ENCODE measurements at places on chromosomes 2 and 18.
A peak's percentile ranks its signal among the peaks of the same experiment; 100 is the strongest.

DNA sequence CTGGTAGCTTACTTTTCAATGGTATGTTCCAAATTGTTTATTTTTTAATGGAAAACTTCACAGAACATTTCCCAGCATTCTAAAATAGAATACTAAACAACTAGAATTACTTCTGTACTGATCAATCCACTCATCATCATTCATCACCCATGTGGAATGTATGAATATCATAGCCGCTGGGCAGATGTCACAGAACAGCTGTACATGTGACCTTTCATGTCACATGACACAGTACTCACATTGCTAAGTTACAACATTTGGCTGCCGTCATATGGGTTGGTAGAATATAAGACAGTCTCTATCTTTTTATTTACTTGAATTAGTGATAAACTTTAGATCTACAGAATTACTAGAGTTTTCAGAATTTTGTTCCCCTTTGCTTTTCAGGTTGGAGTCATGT is 387.6 kb downstream of the ZEB2 start:
- no peak for DNase-seq

DNA sequence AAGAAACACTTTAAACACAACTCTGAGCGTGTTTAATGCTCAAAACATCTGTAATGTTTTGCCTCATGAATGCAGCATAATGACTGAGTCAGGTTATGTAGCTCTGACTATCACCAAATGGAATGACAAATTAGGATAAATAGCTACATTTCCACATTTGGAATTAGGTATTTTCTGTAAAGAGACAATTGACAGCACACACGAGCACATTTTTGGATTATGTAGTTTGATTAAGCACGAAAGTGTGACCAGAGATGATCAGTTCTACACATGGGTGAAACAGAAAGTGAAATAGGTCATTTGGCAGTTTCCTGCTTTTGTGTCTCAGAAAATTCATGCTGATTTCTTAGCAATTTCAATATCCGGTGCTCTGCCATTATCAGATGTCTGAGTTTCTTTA is 29.0 kb downstream of the LPIN1 start:
- no peak for DNase-seq

- DNase-seq = no peak
Measured at GRCh38 chr2:197515315-197515738, 539 bp upstream of the MOB4 start.

GRCh38 chr2:150567771-150568301 is 80.4 kb upstream of the RND3 start:
- no peak for DNase-seq

DNA sequence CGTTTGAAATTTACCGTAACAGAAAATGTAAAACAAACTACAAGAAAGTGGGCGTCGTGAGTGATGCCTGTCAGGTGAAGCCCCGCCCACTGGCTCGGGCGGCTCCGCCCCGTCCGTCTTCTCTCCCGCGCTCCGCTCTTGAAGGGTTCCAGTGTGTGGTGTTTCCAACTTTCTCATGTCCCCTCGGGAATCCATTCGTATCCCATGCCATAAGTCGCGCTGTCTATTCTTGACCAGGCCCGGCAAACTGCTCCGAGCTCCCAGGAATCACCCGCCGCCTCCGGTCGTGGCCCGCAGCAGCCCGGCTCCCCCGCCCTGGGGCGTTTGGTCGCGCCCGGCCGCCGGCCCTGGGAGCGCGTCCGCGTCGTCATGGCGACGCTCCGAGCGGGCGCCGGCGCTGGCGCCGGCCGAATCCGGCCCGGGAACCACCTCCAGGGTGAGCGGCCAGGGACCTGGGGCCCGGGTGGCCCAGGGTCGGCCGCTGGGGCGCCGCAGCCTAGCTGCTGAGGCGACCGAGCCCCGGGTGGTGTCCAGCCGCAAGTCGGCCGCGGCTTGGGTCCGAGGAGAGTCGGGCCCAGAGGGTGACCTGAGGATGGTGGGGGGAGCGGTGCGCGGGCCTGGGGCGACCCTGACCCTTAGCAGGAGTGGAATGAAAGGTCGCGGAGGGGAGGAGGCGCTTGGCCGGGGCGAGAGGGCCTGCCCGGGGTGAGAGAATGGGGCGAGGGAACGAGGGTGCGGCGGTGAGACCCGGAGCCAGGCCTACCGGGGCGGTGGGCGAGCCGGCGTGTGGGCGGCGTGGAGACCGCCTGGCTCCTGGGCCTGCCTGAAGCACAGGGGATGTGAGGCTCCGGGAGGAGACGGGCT is at the start of gene CFAP221:
CFAP221 (plus strand) TSS at position 375 of the 864 bp plus-strand sequence. CDS start 1,683 bp downstream, outside the sequence.
- peak; percentile 38 for DNase-seq

DNA sequence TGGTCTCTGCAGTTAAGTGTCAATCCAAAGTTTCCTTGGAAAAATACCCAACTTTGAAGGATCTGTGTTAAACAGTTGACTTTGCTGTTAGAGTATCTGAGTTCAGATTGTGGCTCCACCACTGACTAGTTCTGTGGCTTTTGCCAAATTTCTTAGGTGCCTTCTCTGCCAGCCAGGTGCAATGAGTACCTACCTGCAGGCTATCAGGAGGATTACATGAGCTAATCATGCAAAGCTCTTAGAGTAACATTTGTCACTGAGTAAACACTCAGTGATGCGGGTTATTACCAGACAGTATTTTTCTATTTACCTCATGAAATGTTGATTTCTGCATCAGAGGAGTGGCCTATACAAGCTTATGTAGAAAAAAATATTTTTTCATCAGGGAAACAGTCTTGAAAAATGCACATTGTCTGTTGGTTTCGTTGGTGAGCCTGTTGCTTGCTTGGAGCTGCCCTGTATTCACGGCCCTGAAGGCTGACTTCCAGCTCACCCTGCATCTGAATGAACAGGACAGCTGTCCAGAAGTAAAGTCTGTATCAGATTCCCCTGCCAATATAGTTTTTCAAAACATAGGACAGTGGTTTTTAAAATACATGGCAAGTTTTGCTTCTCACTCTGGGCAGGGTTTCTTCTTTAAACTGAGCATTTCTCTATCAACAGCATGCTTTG is 235.1 kb downstream of the CDCA7 start:
- no peak for DNase-seq

DNA sequence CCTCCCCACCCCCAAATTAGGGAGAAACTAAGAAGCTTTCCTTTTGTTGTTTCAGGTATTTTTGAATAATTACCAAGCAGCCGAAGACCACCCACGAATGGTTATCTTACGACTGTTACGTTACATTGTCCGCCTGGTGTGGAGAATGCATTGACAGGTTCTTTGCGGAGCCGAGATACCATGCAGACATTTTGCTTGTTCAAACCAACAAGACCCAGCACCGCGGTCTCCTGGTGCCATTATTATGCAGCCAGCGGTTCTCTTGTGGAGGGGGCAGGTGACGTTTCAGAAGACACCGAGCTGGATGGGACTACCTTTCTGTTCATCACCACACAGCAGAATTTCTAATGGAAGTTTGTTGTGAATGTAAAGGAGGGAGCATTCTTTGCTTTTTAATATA is 43.4 kb downstream of the BCL2L11 start:
- DNase-seq = no peak

GRCh38 chr2:162092658-162093556 is 18.9 kb upstream of the DPP4 start:
- no peak for DNase-seq

DNA sequence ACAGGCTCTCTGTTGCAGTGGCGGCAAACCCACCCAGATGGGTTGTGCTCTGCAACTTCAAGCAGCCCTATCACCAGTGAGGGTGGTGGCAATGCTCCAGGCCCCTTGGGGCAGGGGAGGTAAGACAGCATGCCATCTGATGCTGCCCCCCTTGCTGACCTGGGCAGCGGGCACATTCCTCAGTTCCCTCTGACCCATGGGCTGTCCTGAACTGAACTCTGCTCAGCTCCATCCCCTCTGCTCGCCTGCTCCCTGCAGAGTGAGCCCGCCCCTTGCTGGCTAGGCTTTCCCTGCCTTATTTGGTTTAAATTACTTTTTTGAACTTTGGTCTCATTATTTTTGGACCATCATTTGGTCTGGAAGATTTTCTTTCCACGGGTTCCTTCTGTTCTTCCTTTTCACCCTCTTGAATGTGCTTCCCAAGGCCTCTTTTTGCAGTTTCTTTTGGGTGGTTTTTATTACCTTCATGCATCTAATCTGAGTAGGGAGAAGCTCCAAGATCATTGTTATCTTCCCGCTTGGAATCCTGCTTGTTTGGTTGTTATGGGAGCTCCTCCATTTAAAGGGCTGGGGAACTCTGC is 565.4 kb downstream of the TNS1 start:
- no peak for DNase-seq

DNA sequence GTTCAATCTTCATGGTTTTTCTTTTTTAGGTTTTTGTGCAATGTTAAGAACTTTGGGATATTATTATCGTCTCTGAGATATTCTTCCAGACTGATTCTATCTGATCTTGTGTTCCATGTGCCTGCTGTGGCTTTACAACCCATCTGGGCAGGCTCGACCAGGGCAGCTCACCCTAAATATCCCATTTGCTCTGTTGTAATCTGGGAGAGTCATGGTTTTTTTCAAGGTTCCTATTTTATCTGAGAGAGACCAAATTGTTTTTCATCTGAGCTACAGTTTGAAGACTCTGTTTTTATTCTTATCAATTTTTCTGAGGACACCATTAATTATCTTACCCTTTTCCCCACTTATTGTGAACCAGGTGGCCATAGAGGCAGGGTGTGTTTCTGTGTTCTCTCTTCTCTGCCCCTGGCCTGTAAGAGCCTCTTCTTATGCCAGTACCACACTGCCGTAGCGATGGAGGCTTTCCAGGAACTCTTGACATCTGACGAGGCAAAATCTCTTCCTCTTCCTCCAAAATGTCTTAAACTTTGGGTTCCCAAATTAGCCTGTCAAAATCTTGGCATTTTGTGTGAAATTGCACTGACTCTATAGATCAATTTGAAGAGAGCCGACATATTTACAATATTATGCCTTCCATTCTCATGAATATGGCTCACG is 3.1 kb downstream of the SP140L start:
- DNase-seq = no peak

GRCh38 chr2:203379156-203379555 is 51.0 kb downstream of the ABI2 start:
- DNase-seq = no peak

- DNase-seq = no peak
Measured at GRCh38 chr2:235541016-235541415, 47.2 kb downstream of the AGAP1 start.

GRCh38 chr2:7265286-7265685 is 348.1 kb downstream of the RNF144A start:
- DNase-seq = no peak

GRCh38 chr2:9360110-9360509 is 63.2 kb downstream of the ITGB1BP1 start:
- DNase-seq = no peak

GRCh38 chr2:3624059-3624794 is 29.3 kb downstream of the COLEC11 start:
- DNase-seq = no peak

DNA sequence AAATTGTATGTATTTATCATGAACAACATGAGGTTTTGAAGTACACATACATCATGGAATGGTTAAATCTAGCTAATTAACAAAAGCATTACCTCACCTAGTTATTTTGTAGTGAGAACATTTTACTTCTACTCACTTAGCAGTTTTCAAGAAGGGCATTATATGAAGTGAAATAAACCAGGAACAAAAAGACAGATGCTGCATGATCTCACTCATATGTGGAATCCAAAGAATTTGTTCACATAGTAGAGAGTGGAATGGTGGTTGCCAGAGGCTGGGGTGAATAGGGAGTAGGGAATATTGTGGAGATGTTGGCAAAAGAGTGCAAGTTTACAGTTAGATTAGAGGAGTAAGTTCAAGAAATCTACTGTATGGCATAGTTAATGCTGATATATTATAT is 292.0 kb downstream of the ASXL3 start:
- DNase-seq = no peak

DNA sequence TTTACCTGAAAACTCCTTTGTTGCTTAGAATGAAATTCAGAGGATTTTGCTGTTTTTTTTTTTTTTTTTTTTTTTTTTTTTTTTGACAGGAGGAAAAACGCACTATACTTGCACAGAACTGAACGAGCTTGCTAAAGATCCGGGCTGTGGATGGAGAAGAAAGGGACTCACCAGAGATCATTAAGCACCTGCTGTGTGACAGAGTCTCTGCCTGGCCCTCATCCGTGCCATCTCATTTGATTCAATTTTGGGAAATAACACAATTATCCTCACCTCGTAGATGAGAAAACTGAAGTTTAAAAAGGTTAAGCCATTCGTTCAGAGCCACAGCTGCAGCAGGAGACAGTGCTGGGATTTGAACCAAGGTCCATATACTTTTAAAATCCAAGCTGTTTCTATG is 775.4 kb upstream of the ID2 start:
- DNase-seq = no peak

GRCh38 chr2:239826786-239827522 is 198.2 kb downstream of the NDUFA10 start:
- no peak for DNase-seq

- no peak for DNase-seq
Measured at GRCh38 chr18:33605250-33605649, 27.2 kb downstream of the ASXL3 start.

DNA sequence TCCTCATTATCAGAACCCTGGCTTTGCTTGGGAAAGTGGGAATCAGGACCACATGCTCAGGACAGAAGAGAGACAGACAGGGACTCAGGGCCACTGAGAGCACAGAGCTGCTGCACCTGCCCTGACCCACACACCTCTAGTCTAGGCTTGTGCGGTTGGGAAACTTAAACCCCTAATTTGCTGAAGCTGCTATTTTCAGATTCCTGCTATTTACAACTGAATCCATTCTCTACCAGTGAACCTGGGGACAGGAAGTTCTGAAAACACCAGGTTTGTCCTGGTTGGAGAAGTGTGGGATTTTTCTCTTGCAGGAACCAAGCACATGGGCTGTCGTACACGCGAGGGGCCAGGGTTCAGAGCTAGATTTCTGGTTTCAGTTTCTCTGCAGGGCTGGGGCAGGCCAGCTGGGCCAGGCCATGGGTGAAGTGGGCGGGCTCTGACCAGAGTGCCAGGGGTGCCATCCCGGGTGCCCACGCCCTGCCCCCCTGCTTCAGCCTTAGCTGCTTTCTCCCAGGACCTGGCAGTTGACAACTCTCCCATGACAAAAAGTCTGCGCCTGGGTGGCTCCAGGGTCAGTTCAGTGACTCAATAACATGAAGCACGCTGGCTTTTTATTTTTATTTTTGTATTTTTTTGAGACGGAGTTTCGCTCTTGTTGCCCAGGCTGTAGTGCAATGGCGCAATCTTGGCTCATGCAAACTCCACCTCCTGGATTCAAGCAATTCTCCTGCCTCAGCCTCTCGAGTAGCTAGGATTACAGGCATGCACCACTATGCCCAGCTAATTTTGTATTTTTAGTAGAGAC is 51.3 kb upstream of the SLC1A4 start:
- no peak for DNase-seq

DNA sequence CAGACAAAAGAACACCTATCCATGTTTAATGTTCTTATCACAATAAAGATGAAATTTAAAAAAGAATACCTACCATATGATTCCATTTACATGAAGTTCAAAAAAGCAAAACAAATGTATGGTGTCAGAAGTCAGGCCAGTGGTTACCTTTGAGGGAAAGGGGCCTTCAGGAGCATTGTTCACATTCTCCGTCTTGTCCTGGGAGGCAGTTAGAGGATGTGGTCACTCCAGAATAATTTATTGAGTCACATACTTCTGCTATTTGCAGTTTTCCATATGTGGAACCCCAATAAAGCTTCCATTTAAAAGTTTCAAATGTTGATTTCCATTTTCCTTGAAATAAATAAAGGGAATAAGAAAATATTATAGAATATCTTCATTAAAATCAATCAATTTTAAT is 41.6 kb upstream of the POU3F3 start:
- no peak for DNase-seq
